Esophagus squamous epithelium (tissue), 5 donors: ENCODE measurements at places on chromosomes 13 and 19.

DNA sequence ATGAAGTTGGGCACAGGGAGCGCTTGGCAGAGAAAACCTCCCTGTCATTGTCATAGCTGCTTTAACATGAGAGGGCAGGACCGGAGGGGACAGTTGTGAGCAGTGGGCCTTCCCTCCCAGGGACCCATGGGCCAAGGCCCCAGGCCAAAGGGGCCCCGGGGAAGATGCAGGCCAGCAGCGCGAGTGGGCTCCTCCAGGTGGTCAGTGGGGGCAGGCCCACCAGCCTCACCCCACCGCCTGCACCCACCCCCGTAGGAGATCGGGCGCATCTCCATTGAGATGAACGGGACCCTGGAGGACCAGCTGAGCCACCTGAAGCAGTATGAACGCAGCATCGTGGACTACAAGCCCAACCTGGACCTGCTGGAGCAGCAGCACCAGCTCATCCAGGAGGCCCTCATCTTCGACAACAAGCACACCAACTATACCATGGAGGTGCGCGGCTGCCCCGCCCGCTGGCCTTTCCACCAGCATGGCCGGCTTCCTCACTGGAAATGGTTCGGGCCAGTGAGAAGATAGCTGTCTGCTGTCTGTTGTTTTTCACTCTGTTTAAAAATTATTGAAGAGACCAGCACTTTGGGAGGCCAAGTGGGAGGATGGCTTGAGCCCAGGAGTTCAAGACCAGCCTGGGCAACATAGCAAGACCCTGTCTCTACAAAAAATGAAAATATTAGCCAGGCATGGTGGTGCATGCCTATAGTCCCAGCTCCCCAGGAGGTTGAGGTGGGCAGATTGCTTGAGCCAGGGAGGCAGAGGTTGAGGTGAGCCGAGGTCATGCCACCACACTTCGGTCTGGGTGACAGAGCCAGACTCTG, 18.6 kb downstream of the CAPN12 start:
- no peak for DNase-seq

- no peak for DNase-seq
Measured at GRCh38 chr13:112202966-112203365, 136.0 kb downstream of the SOX1 start.

GRCh38 chr13:99214232-99214631, 13.6 kb downstream of the UBAC2 start:
- DNase-seq: no peak

GRCh38 chr13:23744315-23744714, 144.9 kb downstream of the MIPEP start:
- no peak for DNase-seq

DNA sequence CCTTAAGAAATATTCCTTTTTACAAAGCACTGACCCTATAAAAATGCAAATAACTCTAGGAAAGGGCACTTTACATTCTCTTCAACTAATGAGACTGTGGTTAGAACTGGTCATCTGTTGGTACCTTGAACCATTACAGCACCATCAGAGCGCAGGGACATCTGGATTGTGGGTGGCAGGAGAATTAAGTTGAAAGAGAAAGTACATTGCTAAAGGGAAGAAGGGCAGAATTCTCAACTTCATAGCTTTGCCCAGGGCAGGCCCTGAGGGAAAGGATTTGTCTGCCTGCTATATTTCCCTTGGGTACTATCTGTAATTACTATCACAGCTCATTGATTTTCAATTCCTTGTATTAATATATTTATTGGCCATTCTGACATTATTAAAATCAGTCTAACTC, 196.8 kb downstream of the KLF12 start:
- DNase-seq: no peak

DNA sequence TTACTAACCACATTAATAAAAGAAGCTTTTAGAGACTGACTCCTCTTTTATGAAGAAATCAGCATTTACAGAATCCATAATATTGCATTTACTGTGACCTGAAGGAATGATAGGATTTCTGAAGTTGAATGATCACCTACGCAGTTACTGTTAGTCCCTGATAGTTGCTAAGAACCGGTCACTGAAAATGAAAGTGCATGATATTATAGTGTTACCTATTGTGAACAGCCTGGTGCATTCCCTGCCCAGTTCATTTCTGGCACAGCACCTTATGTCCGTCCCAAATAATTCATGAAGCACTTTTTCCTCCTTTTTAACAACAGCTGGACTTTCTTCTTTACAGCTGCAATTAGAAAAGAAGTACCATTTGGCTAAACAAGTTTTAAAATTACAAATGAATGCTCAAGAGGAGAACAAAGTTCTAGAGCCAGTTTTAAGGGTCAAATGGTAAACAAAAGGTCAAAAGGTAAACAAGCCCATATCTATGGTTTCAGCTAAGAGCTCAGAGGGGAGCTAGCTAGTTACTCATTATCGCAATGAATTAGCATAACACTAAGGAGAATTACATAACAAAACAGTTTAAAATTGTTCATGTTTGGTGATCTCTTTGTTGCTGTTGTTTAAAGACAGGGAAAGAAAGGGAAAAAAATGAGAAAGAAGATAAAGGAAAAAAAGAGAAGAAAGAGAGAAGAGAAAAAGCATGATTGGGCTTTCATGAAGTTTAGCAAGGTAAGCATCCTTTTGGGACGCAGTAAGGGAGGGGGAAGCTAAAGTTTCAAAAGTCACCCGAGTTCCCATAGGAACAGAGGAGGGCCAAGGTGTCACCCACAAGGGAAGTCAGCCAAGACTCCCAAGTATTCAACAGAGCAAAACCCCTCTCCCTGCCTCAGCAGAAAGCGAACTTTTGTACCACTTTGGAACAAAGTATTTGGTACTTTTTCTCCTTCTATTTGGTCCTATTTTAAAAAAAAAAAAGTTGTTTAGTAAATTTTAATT, 50.2 kb downstream of the FLT3 start:
- no peak for DNase-seq

- no peak for DNase-seq
Measured at GRCh38 chr19:17847538-17848366, at the start of gene JAK3. JAK3 (minus strand) TSS chr19:17847982; CDS start chr19:17844417, 3,565 bp downstream.

DNA sequence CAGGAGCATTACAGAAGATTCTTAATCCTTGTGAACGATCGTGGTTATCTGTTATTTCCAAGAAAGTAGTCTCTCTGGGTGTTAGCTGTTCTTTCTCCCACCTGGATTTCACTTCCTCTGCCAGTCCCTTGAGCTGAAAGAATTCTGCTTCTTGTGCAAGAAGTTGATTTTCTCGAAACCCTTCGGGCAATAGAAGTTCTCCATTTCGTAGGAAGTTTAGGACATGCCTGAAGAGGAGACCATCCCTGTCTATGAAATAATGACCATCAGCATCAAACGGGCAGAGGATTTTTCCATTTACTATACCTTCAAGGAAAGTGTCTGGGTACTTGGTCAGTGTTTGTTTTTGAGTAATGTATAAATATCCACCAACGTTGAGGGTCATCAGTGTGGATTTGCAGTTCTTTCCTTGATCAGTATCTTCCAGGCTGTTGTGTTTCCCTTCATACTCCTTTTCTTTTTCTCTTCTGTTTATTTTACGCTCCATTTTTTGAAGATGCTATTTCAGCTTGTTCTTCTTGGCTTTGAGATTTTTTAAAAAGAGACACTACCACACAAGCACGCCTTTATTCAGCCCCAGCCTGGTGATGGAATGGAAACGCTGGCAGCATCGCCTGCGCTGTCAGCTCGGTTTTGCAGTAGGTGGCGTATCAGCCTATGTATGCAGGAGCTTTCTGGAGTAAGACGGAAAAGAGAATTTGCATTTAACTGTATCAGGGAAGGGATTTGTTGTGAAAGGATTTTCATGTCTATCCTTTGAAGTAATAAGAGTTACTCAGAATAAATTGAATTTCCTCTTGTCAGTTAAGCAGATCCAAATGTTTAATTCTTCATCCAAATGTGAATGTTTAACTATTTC, 6.5 kb downstream of the KCTD4 start:
- no peak for DNase-seq

DNA sequence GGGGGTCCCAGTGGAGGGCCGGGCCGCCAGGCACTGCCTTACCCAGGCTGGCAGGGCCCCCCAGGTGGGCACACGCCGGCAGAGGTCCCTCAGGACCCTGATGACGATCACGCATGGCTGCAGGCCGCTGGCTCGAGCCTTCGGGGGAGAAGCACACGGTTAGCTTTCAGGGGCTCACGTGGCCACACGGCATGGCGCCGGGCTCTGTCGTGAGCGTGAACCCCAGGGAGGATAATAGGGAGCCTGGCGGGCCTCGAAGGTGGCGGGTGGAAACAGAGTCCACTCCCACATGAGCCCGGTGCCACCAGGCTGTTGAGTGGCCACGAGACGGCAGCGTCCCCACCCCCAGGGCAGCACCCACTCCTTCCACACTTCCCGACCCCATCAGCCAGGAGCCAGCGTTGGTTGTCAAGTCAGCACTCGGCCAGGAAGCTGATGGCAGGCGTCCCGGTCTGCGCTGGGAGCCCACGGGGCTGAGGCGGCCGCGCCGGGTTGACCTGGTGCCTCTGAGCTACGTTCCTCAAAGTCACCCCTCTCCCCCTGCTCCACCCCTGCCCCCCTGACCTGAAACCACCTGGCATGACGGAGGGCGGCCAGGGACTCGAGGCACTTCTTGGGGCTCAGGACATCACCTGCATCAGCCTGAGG, 24.7 kb upstream of the MATK start:
- DNase-seq: no peak

GRCh38 chr19:10636304-10636972, 11.1 kb downstream of the SLC44A2 start:
- no peak for DNase-seq

DNA sequence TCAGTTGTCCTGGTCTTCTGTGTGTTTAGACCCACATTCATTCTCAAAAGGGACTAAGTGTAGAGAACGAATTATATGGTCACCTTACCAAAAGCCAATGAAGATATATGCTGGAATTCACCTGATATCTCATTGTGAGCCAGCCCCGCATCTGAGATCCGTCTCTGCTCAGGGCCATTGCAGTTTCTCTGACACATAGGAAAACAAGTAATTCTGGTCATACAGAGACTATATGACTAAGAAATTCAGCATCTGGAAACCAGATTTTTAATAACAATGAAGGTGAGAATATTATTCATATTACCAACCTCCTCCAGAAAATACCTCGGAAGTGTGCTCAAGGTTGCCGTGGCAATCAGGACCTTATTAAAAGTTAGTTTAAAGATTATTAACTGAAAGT, 278.6 kb upstream of the EDNRB start:
- DNase-seq: no peak

GRCh38 chr19:41530761-41531301, 45.1 kb upstream of the CEACAM21 start:
- no peak for DNase-seq

DNA sequence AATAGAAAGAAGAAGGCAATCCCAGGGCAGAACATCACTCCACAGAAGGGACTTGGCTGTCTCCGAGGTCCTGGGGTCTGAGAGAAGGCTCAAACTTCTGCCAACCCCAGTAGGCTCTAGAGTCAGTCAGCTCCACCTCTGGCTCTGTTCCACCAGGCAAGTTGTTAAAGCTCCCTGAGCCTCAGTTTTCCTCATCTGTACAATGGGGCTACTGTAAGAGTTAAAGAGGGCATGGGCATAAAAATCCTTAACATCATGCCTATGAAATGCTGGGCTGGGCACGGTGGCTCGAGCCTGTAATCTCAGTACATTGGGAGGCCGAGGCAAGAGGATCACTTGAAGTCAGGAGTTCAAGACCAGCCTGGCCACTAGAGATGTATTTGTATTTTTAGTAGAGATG, 5.1 kb downstream of the UNC13A start:
- no peak for DNase-seq

DNA sequence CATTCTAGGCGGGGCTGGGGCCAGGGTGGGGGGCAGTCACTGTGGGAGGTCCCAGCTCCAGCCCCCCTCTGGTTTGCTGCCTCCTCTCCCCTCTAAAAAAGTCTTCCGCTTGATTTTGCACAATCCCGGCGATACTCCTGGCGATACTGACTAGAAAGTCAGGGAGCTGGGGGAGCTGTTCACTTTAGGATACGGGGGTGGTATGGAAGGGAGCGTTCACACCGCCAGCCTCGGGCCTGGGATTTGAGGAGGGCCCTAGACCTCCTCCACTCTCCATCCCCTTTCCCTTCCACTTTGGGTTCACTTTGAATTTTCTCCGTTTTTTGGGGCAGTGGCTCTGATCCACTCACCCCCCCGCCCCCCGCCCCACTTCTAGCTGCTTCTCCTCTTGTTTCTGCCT, 35.0 kb downstream of the KEAP1 start:
- no peak for DNase-seq

- no peak for DNase-seq
Measured at GRCh38 chr19:20471431-20471830, 94.2 kb downstream of the ZNF737 start.

DNA sequence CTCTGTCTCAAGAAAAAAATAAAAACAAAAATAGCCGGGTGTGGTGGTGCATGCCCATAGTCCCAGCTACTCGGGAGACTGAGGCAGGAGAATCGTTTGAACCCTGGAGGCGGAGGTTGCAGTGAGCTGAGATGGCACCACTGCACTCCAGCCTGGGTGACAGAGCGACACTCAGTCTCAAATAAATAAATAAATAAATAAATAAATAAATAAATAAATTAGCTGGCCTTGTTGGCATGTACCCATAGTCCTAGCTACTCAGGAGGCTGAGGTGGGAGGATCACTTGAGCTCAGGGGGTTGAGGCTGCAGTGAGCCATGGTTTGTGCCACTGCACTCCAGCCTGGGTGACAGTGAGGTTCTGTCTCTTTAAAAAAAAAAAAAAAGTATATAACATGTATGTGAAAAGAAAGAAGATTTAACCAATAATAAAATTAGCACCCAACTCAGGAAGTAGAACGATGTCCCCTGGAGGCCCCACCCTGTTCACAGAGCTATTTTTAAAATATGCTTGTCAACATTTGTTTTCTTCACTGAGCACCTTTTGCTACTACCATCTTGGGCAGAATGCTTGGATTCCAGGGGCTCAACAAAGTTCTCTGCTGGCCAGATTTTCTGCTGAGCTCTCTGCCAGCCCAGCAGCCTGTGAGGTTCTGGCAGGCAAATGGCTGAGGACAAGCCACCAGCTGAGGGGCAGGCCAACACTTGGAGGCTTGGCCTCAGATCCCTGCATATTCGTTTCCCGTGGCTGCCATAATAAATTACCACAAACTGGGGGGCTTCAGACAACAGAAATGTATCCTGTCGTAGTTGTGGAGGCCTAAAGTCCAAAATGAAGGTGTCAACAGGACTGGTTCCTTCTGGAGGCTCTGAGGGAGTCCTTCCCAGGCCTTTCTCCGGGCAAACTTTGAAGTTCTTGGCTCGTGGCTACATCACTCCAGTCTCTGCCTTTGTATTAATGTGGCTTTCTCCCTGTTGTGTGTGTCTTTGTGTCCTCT, 5.2 kb downstream of the SLC25A42 start:
- DNase-seq: no peak

DNA sequence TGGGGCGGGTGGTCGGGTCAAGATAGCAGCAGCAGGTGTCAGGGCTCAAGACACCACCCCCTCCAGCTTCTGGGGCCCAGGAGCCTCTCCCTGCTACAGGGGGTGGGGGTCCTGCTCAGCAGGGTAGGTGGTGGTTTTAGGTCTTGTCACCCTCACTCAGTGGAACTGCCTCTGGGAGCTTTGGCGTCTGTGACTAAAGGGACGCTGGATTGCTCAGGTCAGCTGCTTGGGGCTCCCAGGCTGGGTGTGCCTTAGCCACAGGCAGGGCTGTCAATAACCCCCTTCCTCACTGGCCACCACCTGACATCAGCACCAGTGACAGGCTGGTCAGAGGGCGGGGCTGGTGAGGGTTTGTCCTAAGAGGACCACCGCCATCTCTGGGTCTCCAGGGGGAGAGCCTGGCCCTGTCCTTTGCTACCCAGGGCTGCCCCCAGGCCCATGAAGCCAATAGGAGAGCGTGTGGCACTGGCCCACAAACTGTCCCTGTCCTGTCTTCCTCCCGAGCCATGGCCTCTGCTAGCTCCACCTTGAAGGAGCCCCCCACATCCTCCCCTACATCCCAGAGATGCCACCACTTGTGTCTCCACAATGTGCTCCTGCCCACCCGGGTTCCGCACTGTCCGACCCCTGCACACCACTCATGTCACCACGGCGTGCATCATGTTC, 36.4 kb downstream of the MAU2 start:
- DNase-seq: no peak
